Neural progenitor cell (in vitro differentiated cells): ENCODE measurements at places on chromosomes 13 and 19.

- no peaks in the 10 kb centered on the region for H3K27me3 ChIP-seq
- no peaks in the 10 kb centered on the region for H3K36me3 ChIP-seq
- no peak for DNase-seq
- peaks cover 16% of the 10 kb centered on the region for H3K4me1 ChIP-seq
- no peak overlapping the region for H3K27ac ChIP-seq
Measured at GRCh38 chr13:107712145-107712860, 503.0 kb downstream of the LIG4 start.

GRCh38 chr13:91238036-91238435, 109.5 kb upstream of the MIR17HG start:
- H3K4me1 ChIP-seq: peaks cover 5% of the 10 kb centered on the region
- no peak overlapping the region for H3K4me3 ChIP-seq
- DNase-seq: no peak

GRCh38 chr13:69279213-69279612, 828.4 kb upstream of the ATXN8OS start:
- no peaks in the 10 kb centered on the region for H3K36me3 ChIP-seq
- no peaks in the 10 kb centered on the region for H3K4me1 ChIP-seq
- no peak overlapping the region for H3K27ac ChIP-seq
- no peak for DNase-seq
- H3K27me3 ChIP-seq: no peaks in the 10 kb centered on the region

DNA sequence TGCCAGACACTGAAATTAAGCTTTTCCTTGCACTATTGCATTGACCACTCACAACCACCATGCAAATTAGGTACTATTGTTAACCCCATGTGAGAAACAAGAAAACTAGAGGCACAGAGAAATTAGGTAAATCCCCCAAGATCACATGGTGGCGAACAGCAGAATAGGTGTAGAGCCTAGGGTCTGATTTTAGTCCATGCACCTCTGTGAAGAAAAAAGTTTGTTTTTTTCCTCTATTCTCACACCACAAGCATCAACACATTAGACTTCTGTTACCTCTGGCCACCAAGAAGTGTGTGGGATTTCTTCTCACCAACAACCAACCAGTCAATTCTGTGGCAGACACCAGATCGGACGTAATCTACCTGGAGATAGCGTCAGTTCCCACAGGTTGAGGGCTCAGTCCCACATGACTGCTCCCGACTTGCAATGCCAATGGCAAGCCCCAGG, 391.9 kb downstream of the COG6 start:
- no peak overlapping the region for H3K27ac ChIP-seq
- H3K27me3 ChIP-seq: no peaks in the 10 kb centered on the region
- peaks cover 7% of the 10 kb centered on the region for H3K4me1 ChIP-seq
- DNase-seq: no peak

DNA sequence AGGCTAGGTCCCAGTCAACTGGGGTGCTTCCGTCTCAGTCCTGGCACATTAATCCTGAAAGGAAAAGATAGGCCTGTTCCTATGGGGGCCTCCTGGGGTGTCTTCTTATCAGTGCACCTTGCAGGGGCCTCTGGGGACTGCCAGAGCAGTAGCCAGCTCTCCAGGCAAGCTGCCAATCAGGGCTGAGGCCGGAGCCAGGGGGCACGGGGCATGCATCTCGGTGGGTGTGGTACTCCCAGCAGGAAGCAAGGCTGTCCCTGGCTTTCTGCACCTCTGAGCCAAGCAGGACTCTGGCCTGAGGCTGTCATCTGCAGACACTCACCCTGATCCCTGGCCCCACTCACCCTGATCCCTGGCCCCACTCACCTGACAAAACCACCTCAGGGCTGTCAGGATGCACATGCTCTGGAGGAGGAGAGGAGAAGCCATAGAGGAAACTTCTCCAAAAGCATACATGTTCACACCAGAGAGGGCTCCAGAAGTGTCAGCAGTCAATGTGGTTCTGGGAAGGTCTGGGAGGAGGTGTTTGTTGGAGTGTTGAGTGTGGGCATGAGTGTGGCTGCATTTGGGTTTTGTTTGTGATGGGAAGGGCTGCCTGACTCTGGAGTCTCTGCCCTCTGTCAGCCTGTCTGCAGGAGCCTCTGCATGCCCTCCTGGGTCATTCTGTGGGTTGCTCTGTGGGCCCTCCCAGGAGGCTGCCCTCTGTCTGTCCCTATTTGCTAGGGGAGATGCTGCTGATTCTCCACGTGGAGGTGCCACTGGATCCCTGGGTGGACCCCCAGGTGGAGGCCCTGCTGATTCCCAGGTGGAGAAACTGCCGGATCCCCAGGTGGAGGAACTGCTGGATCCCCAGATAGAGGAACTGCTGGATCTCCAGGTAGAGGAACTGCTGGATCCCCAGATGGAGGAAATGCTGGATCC, 22.7 kb upstream of the KCTD15 start:
- no peak overlapping the region for H3K27ac ChIP-seq
- peaks cover 9% of the 10 kb centered on the region for H3K27me3 ChIP-seq
- DNase-seq: no peak
- no peaks in the 10 kb centered on the region for H3K36me3 ChIP-seq

- H3K27ac ChIP-seq: no peak overlapping the region
- H3K4me1 ChIP-seq: no peaks in the 10 kb centered on the region
- no peak for DNase-seq
- H3K36me3 ChIP-seq: no peaks in the 10 kb centered on the region
- H3K27me3 ChIP-seq: no peaks in the 10 kb centered on the region
Measured at GRCh38 chr13:88704600-88705275, 1033.6 kb downstream of the SLITRK5 start.

DNA sequence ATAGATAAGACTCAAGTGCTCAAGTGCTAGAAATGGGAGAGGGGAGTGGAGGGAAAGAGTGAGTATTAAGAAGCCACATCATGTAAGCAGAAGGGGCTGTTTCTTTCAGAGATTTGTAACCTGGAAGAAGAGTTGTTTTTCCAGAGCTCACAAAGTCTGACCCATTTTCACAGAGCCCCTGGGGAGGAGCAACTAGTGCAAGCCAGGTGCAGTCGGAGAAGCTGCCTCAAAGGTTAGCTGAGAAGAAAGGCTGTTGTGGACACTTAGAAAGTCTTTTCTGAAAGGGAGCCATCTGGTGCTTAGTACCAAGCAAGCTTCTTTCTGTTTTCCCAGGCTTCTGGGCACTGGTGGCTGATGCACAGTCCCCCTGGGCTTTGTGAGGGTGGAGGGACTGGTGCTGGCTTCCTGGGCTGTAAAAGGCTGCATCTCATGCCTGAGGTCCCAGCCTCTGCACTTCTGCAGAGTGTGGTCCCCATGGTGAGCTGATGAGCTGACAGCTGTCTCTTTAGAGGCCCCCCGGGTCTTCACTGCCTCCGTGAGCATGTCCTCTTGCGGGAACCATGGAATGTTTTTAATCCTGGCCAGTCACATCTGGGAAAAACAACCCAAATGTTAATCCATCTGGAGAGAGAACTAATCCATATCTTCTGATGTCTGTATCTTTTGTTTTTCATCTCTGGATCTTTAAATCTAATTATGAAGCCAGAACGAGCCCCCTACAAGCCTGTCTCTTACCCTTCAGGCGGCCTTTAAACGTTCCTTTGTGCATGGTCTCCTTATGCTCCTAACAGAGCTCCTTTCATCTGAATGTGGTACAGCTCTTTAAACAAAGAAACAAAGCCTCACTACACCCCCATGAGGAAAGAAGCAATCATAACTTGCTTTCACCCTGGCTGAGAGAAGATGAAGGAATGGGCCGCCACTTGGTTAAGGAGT, 40.2 kb downstream of the OLFM4 start:
- H3K4me1 ChIP-seq: peaks cover 26% of the 10 kb centered on the region
- peak; percentile 50 for DNase-seq
- H3K27me3 ChIP-seq: no peaks in the 10 kb centered on the region
- no peaks in the 10 kb centered on the region for H3K36me3 ChIP-seq
- H3K4me3 ChIP-seq: no peak overlapping the region
- no peak overlapping the region for H3K27ac ChIP-seq

DNA sequence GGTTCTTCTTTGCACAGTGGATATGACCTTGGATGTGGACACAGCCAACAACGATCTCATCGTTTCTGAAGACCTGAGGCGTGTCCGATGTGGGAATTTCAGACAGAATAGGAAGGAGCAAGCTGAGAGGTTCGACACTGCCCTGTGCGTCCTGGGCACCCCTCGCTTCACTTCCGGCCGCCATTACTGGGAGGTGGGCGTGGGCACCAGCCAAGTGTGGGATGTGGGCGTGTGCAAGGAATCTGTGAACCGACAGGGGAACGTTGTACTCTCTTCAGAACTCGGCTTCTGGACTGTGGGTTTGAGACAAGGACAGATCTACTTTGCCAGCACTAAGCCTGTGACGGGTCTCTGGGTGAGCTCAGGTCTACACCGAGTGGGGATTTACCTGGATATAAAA, 9.4 kb downstream of the RFPL4AL1 start:
- H3K27ac ChIP-seq: no peak overlapping the region
- no peaks in the 10 kb centered on the region for H3K36me3 ChIP-seq
- H3K4me3 ChIP-seq: no peak overlapping the region
- no peaks in the 10 kb centered on the region for H3K27me3 ChIP-seq

DNA sequence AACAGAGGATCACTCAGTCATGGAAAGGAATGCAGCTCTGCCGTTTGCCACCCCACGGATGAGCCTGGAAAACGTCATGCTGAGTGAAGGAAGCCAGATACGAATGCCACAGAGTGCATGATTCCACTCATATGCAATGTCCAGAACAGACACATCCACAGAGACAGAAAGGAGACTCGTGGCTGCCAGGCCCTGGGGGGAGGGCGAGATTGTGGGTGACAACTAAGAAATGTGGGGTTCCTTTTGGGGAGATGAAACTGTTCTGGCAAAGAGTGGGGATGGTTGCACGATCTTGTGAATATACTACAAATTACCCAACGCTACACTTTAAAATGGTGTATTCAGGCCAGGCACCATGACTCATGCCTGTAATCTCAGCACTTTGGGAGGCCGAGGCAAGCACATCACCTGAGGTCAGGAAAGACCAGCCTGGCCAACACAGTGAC, 27.2 kb upstream of the NAPA start:
- no peak overlapping the region for H3K27ac ChIP-seq
- H3K4me3 ChIP-seq: no peak overlapping the region
- no peaks in the 10 kb centered on the region for H3K4me1 ChIP-seq
- no peak for DNase-seq
- H3K27me3 ChIP-seq: no peaks in the 10 kb centered on the region
- H3K36me3 ChIP-seq: no peaks in the 10 kb centered on the region

DNA sequence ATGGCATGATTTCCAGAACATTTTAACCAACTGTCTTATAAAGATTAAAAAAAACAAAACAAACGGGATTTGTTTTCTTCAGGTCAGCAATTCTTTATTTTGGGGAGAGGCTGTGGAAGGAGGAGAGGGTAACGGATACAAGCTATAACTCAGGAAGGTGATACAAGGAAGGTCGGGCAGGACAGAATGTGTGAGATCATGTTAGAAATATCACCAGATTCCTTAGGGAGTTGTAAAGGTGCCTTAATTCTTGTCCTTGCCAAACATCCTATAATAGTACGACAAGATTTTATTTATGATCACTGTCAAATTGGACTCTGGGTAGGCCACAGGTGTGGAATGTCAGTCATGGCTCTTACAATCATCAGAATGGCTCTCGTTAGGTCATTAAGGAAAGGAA, 503.1 kb downstream of the DIAPH3 start:
- no peak for DNase-seq
- no peak overlapping the region for H3K4me3 ChIP-seq
- no peaks in the 10 kb centered on the region for H3K36me3 ChIP-seq
- H3K27me3 ChIP-seq: no peaks in the 10 kb centered on the region

DNA sequence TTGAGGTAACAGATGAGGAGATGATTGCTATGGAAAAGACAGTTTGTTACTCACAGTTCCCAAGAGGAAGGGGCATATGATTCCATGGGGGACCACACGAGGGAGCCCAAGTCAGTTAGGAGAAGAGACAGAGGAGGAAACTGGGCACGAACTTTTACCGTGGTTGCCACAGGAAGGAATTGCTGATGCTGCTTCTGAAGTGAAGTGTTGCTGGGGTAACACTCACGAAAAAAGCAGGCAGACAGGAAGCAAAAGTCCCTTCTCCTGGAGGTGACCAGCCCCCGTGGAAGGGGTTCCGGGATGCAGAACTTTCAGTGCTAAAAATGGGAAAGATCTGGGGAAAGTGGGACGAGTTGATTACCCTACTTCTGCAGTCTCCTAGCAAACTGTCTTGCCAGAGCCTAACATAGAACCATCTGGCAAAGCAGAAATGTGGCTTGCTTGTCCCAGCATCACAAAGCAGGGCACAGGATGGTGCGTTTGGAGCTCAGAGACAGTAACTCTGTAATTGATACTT, 35.4 kb upstream of the MAP3K10 start:
- no peak overlapping the region for H3K27ac ChIP-seq
- H3K4me3 ChIP-seq: no peak overlapping the region
- H3K36me3 ChIP-seq: no peaks in the 10 kb centered on the region

- no peaks in the 10 kb centered on the region for H3K27me3 ChIP-seq
- no peak for DNase-seq
- H3K36me3 ChIP-seq: no peaks in the 10 kb centered on the region
- H3K4me1 ChIP-seq: no peaks in the 10 kb centered on the region
- no peak overlapping the region for H3K27ac ChIP-seq
- no peak overlapping the region for H3K4me3 ChIP-seq
Measured at GRCh38 chr13:38042771-38043170, 173.2 kb upstream of the TRPC4 start.

GRCh38 chr19:53394522-53394973, 401 bp upstream of the ZNF765 start:
- H3K4me3 ChIP-seq: peak overlapping the region; percentile 92
- H3K4me1 ChIP-seq: peaks cover 6% of the 10 kb centered on the region
- no peaks in the 10 kb centered on the region for H3K27me3 ChIP-seq
- peak; percentile 81 for DNase-seq
- no peaks in the 10 kb centered on the region for H3K36me3 ChIP-seq

GRCh38 chr19:456547-457110, 4.2 kb downstream of the SHC2 start:
- H3K27ac ChIP-seq: no peak overlapping the region
- peaks cover 3% of the 10 kb centered on the region for H3K4me1 ChIP-seq
- H3K27me3 ChIP-seq: peaks cover 27% of the 10 kb centered on the region
- H3K36me3 ChIP-seq: no peaks in the 10 kb centered on the region
- DNase-seq: no peak

DNA sequence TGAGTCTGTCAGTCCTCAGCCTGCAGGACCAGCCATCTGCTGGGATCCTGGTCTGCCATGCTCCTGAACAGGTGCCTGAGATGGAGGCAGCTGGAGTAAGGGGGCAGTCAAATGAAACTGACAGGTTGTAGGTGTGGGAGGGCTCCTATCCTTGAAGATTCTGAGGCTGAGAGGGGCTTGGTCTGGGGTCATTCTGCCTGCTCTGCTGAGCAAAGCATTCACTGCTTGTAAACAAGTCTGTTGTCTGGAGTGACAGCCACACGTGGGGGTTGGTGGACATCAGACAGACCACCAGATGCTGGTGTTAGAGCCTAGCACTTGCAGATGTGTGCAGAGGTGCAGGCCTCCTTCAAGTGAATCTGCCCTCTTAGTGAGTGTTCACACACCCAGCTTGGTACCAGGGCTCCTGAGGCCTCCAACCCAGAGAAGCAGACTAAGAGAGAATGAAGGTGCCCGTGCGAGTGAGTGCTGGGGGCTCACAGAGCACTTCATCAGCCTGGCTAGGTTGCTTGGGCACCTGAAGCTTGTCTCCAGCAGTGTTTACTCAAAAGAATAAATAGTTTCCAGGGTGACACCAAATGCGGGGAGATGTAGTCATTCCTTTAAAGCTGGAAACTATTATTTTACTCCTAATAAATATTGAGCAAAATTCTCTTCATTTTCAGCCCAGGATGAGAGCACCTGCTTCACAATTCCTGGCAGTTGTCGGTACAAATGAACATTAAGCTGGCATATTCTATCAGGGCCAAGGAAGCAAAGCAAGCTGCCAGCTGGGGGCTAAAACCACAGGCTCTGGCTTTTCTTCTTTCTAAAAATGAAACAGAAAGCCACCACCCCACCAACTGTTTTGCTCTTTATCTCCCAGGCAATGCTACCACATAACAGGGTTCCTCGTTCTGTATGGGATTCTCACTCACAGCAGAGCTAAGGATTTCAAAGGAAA, 82.3 kb downstream of the RNASEH2B start:
- H3K27me3 ChIP-seq: no peaks in the 10 kb centered on the region
- no peaks in the 10 kb centered on the region for H3K36me3 ChIP-seq
- no peak overlapping the region for H3K4me3 ChIP-seq
- H3K27ac ChIP-seq: no peak overlapping the region
